ENCODE measurements at places on chromosomes 4 and X.

- DNase-seq, result no peak
Observed at GRCh38 chr4:24922416-24922815, 9.6 kb upstream of the CCDC149 start.

GRCh38 chr4:139312552-139313332 lies 10.5 kb upstream of the NDUFC1 start:
- no peak for DNase-seq

GRCh38 chr4:186027405-186027804 lies 41.6 kb upstream of the TLR3 start:
- DNase-seq, result no peak

GRCh38 chr4:130288576-130288975 lies 1192.6 kb downstream of the C4orf33 start:
- no peak for DNase-seq

DNA sequence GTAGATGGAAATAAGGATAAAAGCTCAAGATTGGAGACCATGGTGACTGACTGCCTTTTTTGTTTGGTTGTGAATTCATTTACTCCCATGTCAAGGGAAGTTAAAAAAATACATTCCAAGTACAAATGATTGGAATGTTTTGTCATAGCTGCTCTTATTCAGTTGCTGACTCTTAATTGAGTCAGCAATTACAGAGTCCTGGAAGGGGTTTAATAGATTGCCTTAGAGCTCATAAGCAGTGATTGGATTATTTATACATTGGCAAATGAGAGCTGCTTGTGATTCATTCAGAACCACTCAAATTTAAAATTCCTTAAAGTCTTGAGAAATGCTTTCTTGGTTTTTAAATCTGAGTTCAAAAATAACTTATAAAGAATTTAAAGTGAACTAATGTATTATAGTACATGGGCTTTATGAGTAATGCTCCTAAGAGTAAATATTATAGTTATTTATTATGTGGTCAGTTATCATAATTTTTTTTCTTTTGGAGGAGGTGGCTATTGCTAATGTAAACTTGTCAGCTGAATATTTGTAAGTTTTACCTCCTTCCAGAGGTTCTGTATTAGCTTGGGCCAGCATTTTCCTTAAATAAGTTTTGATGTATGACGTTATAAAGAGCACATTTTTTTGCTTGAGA lies 13.6 kb downstream of the JADE1 start:
- DNase-seq, result peak; percentile 82

- peak; percentile 10 for DNase-seq
Observed at GRCh38 chrX:115892787-115893671, 277.5 kb upstream of the AGTR2 start.

GRCh38 chrX:153768311-153769157 lies 4.5 kb downstream of the PLXNB3 start:
- no peak for DNase-seq

GRCh38 chr4:106344647-106344970 lies 24.0 kb downstream of the GIMD1 start:
- no peak for DNase-seq

DNA sequence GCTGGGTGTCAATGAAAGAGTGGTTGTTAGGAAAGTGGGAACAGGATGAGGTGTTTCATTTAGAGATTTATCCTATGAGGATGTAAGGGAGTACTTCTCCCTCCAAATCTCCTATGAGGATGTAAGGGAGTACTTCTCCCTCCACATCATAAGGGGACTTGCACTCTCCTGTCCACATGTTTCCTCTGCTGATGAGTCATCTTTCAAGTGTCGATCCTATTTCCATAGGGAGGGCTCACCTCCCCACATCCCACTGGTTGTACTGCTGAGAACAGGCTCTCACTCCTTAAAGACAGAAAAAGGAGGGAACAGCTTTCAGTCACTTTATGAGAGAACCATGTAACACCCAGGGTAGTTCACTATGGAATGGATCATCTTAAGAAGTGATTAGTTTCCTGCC lies 65.0 kb downstream of the INPP4B start:
- no peak for DNase-seq

GRCh38 chr4:24770032-24770584 lies 25.3 kb upstream of the SOD3 start:
- DNase-seq, result peak; percentile 21

- no peak for DNase-seq
Observed at GRCh38 chr4:104615496-104615895, 120.8 kb upstream of the CXXC4 start.

GRCh38 chrX:121987163-121987562 lies 939.8 kb downstream of the GLUD2 start:
- no peak for DNase-seq

GRCh38 chr4:132502096-132502552 lies 647.0 kb upstream of the PCDH10 start:
- no peak for DNase-seq

GRCh38 chr4:16297003-16297402 lies 70.7 kb upstream of the TAPT1 start:
- no peak for DNase-seq

Measured in kidney glomerular epithelial cell (primary cell).